Coronary artery (tissue), 2 donors: ENCODE measurements at places on chromosomes 5 and 9.

GRCh38 chr9:105059252-105059651, 131.3 kb upstream of the ABCA1 start:
- no peak for DNase-seq

DNA sequence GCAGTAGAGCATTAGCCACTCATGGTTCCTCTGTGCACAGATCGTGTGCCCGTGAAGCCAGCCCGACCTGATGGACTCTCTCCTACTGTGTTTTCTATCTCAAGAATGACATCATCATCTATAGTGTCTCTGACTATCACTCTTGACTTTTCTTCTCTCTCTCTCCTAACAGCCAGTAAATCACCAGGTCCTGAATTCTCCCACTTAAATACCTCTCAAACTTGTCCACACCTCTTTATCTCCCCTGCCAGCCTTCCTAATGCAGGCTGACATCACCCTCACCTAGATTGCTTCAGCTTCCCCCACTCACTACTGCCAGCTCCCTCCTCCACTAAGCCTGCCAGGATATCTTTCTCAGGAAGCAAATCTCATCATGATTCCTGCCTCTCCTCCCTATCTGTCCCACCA, 90.6 kb upstream of the MIER3 start:
- DNase-seq: no peak

- DNase-seq: no peak
Measured at GRCh38 chr9:13956107-13956506, 357.8 kb downstream of the NFIB start.

- no peak for DNase-seq
Measured at GRCh38 chr5:10513501-10514442, 50.1 kb upstream of the ANKRD33B start.

- DNase-seq: no peak
Measured at GRCh38 chr5:78602400-78602799, 46.2 kb downstream of the LHFPL2 start.
